ENCODE measurements at places on chromosomes 12 and 14.

GRCh38 chr12:51867371-51867770, 18.9 kb upstream of the FIGNL2 start:
- DNase-seq, result no peak

- no peak for DNase-seq
These were observed 20.1 kb downstream of the RACGAP1 start for GRCh38 chr12:50005175-50005574.

DNA sequence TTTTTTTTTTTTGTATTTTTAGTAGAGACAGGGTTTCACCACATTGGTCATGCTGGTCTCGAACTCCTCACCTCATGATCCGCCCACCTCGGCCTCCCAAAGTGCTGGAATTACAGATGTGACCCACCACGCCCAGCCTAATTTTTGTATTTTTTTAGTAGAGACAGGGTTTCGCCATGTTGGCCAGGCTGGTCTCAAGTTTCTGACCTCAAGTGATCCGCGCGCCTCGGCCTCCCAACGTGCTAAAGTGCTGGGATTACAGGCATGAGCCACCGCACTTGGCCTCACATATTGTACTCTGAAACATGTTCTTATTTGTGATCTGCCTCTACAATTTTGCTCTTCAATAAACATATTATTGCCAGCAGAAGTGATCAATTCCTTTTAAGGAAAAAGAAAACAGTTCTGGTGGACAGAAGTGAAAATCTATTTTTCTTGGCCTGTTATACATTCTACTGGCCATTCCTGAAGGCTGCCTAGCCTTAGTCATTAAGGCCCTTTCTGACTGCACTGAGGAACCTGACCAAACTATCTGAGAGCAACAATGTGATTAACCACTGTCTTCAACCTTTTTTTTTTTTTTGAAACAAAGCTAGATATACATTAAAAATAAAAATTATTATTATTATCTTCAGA, 36.1 kb downstream of the SNX6 start:
- no peak for DNase-seq

DNA sequence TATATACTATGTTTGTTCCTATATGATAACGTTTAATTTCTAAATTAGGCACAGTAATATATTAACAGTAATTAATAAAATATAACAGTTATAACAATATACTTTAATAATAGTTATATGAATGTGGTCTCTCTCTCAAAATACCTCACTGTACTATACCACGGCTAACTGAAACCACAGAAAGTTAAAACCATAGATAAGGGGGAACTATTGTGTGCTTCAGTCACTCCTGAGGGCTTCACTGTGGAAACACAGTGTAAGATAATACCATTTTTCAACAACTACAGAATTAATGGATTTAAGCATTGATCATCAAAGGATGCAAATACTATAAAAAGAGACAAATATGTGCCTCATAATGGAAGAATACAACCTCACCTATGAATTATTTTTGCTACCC, 266.4 kb upstream of the RGS6 start:
- no peak for DNase-seq

- no peak for DNase-seq
These were observed 120.7 kb downstream of the AACS start for GRCh38 chr12:125185740-125186470.

DNA sequence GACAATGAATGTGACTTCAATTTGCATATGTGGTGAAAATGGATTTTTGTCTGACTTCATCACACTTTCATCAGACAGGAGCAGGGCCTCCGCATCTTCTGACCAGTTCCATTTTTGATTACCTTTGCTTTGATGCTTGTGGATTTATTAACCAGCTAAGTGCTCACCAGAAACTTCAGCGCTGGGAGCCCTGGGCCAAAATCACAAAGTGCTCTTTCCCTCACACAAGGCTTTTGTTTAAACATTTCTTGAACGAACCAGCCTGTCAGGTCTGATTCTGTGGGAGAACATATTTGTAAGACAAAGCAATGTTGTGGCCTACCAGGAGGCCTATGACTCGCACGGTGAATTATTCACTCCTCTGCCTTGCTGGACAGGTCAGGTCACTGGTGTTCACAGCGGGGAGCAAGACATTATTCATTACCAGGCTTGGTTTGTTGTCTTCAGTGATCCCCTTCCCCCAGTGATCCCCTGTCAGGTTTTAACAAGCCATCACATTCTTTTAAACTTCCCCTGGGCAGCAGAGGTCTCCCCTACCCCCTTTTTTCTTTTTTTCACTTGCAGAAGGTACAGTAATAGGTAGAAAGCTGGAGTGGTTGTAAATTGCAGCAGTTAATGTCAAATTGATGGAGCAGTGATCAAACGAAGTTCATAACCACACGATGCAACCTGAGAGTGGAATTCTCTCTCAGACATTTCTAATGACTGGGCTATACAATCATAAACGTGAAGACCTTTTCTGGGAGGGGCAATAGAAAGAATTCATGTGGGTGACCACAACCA, 167.5 kb upstream of the PRICKLE1 start:
- DNase-seq, result no peak

Data from CD4-positive, alpha-beta T cell treated with Interleukin-4 for 4 hours (primary cell).